Activated CD4-positive, alpha-beta T cell treated with anti-CD3 and anti-CD28 coated beads for 36 hours (primary cell): ENCODE measurements at places on chromosomes 2 and 18. TPM values are rescaled to one million over a fixed set of nuclear protein-coding genes. Genes with fewer than 3 reads are reported as not detected.

GRCh38 chr2:6211236-6211635 lies 519.1 kb downstream of the SOX11 start:
- DNase-seq = no peak

GRCh38 chr2:58923869-58924268 lies 682.7 kb upstream of the FANCL start:
- no peak for DNase-seq

- no peak for DNase-seq
Measured at GRCh38 chr18:59517446-59518165, 158.5 kb upstream of the LMAN1 start.

DNA sequence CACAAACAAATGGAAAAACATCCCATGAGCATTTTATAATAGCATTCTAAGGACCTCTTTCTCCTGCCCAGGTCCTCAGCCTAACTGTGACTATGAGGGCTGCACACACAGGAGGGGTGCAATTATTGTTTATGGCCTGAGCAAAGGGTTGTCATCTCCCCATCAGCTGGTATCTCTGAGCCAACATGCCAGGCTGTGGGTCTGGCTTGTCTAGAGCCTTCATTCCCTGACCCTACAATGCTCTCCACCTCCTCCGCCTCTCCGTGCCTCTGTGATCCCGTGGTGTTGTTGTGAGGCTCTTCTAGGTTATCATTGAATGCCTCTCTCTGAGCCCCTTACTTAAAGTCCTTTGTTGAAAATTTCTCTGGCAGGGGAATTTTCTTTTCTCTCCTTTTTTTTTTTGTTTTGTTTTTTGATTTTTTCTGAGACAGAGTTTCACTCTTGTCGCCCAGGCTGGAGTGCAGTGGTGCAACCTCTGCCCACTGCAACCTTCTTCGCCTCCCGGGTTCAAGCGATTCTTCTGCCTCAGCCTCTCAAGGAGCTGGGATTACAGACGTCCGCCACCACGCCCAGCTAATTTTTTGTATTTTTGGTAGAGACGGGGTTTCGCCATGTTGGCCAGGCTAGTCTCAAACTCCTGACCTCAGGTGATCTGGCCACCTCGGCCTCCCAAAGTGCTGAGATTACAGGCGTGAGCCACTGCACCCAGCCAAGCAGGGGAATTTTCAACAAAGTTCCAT lies 126.4 kb downstream of the SMAD7 start:
- no peak for DNase-seq

DNA sequence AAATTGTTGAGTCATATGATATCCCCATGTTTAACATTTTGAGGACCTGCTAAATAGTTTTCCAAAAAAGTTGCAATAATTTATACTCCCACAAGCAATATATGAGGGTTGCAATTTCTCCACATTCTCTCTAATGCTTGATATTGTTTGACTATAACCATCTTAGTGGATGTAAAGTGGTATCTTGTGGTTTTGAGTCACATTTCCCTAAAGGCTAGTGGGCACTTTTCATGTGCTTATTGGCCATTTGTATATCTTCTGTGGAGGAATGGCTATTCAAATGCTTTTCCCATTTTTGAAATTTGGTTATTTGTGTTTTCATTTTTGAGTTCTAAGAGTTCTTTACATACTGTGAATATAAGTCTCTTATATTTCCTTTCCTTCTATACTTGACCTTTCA lies 82.7 kb downstream of the SCG2 start:
- DNase-seq = no peak

GRCh38 chr2:160175169-160176134 lies 24.6 kb downstream of the ITGB6 start:
- no peak for DNase-seq

DNA sequence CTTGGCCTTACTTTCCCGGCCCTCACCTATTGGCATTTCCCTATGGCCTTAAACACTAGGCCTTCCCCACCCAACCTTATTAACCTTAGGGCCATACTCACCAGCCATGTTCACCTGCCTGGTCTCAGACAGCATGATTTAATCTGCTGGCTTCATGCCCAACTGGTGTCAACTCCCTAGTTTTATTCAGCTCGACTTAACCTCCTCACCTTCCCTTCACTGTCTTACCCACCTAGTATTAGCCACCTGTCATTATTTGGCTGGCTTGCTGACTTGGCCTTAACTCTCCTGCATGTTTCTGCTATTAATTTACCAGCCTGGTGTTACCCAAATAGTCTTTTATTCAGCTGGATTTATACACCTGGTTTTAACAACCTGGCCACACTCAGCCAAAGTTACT lies 136.0 kb upstream of the ZSWIM2 start:
- DNase-seq = no peak

DNA sequence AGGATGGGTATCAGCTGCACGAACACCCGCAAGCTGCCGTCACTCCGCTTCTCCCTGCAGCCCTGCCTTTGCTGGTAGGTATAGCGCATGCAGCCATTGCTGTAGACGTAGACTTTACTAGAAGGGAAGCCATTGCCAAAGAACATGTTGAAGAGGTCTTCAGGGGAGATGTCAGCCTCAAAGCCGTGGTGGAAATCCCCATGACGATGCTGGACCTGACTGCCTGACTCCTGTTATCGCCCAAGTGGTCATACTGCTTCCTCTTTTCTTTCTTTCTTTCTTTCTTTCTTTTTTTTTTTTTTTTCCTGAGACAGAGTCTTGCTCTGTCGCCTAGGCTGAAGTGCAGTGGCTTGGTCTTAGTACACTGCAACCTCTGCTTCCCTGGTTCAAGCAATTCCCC lies 68.7 kb upstream of the SPRED2 start:
- no peak for DNase-seq

GRCh38 chr2:49621016-49621415 lies 466.7 kb upstream of the FSHR start:
- DNase-seq = no peak

- DNase-seq = no peak
Measured at GRCh38 chr2:38523728-38524437, 78.8 kb downstream of the HNRNPLL start.

- DNase-seq = no peak
Measured at GRCh38 chr2:178632729-178633128, 152.5 kb downstream of the PLEKHA3 start.

The LONRF2 gene
- 0.02 TPM for total RNA-seq

The ZNF142 gene
- 42.4 TPM for total RNA-seq

The HES6 gene
- total RNA-seq = 1.8 TPM

The SLC23A3 gene
- total RNA-seq = 1.9 TPM

The RFTN2 gene
- not detected for total RNA-seq

The FOXI3 gene
- not detected for total RNA-seq

The PSD4 gene
- total RNA-seq = 232 TPM

The GALR1 gene
- total RNA-seq = not detected

The USP14 gene
- 101 TPM for total RNA-seq
